Right renal pelvis (tissue), 4 donors: ENCODE measurements at places on chromosomes 16 and 17. TPM values are rescaled to one million over a fixed set of nuclear protein-coding genes. Genes with fewer than 3 reads are reported as not detected.

The RASL10B gene
- 12.2 TPM for polyA plus RNA-seq

GRCh38 chr16:27568077-27568476, 18.1 kb downstream of the KATNIP start:
- no peak for DNase-seq

DNA sequence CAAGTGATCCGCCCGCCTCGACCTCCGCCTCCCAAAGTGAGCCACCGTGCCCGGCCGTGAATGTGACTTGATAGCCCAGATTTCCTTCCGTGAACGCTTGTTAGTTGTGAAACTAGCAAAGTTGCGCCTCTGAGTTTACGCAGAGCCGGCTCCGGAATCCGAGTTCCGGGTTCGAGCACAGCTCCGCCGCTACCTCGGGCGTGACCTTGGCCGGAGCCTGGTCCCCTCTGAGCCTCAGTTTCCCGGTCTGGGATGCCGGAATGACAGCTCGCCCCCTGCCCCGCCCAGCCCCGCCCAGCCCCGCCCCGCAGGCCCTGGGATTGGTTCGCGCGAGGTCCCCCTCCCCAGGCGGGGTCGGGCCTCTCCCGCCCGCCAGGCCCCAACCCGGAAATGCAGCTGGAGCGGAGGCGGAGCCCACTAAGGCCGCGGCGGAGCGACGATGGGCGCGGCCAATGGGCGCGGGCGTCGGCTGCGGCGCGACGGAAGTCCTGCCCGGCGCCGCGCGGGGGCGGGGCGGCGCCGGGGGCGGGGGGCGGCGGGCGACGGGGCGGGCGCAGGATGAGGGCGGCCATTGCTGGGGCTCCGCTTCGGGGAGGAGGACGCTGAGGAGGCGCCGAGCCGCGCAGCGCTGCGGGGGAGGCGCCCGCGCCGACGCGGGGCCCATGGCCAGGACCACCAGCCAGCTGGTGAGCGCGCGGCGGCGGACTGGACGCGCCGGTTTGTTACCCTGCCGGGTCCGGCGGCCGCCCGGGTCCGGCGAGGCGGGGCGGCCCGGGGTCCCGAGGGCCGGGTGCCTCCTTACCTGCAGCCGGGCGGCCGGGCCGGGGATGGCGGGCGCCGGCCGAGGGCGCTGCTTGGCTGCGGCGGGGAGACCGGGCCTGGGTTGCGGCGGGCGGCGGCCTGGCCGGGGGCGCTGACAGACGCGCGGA, at the start of gene PDPK1:
PDPK1 (plus strand) TSS at position 571 of the 929 bp plus-strand sequence; CDS start at position 663, 92 bp downstream.
- DNase-seq, result peak; percentile 92

DNA sequence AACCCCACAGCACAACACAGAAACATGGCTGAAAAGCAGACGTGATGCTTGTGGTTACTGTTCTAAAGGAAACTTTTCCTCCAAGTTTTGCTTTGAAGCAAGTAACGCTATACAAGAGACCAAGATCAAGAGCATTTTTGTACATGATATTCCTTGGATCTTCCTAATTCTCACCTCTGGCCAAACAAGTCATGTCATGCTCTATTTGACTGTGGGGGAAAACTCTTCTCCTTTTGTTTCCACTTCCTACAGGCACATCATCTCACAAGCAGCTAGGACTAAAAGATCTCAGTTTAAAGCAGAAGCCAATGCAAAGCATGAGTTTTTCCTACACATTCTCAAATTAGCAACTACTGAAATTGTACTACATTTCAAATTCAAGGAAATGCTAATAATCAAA, 50.7 kb downstream of the CFDP1 start:
- DNase-seq, result no peak

GRCh38 chr17:81683208-81683583, 401 bp downstream of the ARL16 start:
- DNase-seq, result no peak

GRCh38 chr17:859824-860195, 77.7 kb downstream of the MRM3 start:
- DNase-seq, result no peak

The CD300A gene
- polyA plus RNA-seq, result 0.86 TPM

The DNASE1L2 gene
- 1.8 TPM for polyA plus RNA-seq

GRCh38 chr17:49694847-49695697, 12.7 kb downstream of the SLC35B1 start:
- no peak for DNase-seq

- DNase-seq, result no peak
Measured at GRCh38 chr16:58331024-58331707, 36.3 kb upstream of the PRSS54 start.

DNA sequence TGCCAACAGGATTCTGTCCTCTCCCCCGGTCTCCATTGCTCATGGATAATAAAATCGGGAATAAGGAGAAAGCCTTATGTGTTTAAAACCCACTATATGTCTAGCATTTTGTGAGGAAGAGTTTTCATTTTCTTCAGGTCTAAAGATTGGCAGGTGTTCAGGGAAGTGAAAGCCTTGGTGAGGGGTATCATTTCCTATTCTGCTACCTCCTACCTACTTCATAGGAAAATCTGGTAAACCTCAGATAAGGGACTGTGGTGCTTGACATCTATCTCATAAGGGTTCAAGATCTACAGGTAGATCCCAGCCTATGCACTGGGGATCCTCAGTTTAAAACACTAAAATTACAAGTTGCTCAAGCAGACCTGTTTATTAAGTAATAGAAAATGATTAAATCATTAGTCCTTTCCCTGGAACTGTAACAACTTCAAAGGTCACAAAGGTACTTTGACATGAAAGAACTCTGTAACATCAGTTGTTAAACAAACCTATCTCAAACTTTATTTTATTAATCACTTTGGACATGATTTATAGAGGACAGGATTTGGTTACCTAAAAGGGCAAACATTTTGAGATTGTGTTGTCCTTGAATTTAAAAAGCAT, 6.5 kb downstream of the MOSMO start:
- DNase-seq, result no peak
